Right cardiac atrium (tissue), 5 donors: ENCODE measurements at places on chromosomes 7 and 10.

DNA sequence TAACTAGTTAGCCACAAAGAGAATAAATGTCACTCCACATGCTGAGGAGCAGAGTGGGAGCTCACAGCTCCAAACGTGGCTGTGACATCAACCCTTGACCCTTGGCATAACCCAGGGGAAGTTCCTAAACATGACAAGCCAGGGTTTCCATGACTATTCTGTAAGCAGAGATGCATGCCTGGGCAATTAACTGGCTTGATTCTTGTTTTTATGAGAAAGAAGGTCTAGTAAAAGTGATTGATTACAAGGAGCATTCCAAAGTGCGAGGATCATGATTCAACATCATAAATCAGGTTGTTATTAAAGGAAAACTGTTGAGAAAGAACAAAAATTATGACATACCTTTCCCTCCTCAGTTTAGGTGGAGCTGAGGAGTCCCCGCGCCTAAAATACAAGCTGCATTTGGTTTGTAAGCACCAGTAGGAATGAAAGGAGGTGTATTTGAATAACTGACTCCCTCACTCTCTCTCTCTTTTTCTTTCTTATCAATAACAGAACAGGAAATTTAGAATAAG, 108.4 kb downstream of the SFMBT2 start:
- DNase-seq = no peak

GRCh38 chr7:98880485-98880884, 2.2 kb downstream of the TRRAP start:
- DNase-seq = no peak

DNA sequence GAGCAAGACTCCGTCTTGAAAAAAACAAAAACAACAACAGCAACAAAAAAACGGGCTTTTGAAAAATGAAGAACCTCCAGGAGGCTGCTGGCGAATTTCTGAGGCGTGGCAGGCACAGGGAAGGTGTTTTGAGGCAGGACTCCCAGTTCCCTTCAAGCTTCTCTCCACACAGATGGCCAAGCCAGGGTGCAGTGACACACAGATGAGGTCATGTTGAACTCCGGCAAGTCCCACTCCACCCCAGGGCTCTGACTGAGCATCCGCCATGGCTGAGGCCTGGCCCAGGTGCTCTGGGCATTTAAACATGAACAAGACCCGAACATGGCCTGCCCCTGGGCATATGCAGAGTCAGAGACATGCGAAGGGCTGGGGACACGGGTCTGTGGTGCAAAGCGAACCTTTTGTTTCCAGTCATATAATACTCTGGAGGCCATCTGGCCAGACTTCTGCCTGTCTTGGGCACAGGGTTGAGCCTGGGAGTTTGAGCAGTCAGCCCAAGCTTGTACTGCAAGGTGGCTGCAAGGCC, 514.6 kb upstream of the FOXK1 start:
- no peak for DNase-seq

GRCh38 chr7:4883033-4883371, 514 bp downstream of the RADIL start:
- DNase-seq = no peak

- no peak for DNase-seq
These were observed 156.3 kb downstream of the SLC16A9 start for GRCh38 chr10:59553162-59553900.

DNA sequence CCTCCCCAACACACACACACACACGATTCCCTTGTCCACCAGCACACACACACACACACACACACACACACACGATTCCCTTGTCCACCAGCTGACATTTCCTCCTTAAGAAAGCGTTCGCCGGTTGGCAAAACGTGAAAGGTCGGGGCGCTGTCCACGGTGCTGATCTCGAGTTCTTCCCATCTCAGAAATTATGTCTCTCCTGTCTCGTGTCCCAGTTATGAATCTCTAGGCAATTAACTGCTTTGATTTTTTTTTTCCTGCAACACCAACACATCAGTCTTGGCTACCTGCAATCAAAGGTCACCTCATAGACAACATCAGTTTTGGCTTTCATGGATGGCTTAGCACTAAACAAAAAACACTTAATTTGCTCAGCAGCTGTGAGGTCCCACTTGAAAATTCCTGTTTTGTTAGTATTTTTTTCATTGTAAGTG, 1.9 kb downstream of the INA start:
- DNase-seq = peak; percentile 42

GRCh38 chr10:15725603-15726002, 5.9 kb upstream of the ITGA8 start:
- DNase-seq = no peak

GRCh38 chr10:57338823-57339558, 928.7 kb downstream of the IPMK start:
- DNase-seq = no peak

GRCh38 chr10:76869931-76870330, 767.7 kb downstream of the KCNMA1 start:
- DNase-seq = no peak

- DNase-seq = no peak
These were observed 143.1 kb downstream of the NPY start for GRCh38 chr7:24427048-24427447.

- no peak for DNase-seq
These were observed 7.0 kb upstream of the CYP3A4 start for GRCh38 chr7:99791021-99791420.

- no peak for DNase-seq
These were observed 531 bp downstream of the IKZF1 start for GRCh38 chr7:50304911-50305582.

- no peak for DNase-seq
These were observed 8.4 kb upstream of the SNX13 start for GRCh38 chr7:17948526-17949238.

DNA sequence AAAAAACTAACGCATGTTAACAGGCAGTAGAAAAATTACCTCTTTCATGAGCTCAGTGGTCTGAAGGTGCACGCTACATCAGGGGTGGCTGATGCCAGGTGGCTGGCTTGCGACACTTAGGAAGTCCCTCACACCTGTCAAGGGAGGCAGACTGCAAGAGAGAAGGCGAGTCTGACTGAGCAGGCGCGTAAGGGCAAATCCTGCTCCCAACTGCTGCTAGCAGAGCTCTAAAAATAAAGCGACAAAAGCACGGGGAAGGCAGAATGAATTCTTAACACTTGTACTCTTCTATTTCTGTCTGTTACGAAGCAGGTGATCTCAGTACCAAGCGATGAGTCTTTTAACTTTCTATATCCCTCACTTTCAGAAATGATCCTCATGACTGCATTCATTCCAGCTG, 33.1 kb downstream of the CACNA2D1 start:
- DNase-seq = peak; percentile 62

- no peak for DNase-seq
These were observed 51.9 kb downstream of the BTAF1 start for GRCh38 chr10:91975438-91975837.

DNA sequence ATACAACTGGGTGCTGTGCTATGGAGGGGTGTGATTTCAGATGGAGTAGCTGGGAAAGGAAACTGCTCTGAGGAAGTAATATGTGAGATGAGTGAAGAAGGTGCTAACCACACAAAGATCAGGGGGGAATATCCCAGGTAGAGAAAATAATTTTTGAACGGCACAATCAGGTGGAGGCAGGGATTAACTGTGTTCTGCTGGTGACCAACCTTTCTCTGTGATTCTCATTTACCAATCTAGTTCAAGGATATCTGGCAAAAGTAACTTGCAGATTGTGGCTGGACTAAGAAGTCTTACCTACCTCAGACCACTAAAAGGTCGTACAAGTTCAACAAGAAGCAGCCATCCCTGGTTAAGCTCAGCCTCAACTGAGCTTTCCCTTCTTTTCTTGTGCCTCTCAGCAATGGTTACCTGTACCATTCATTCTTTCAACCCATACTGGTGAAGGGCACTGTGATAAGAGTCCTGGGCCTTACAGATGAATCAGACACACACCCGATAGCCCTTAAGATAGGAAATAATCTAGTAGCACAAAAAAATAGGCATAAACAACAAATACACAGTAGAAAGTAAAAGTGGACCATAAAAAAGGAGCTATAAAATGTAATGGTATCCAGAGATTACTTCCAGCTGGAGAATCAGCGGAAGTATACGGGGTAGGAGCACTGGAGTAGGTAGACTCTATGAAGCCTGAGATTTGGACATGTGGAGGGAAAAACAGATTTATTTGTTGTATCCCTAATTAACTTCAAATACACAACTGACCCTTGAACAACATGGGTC, 96.6 kb downstream of the UBE2H start:
- no peak for DNase-seq

DNA sequence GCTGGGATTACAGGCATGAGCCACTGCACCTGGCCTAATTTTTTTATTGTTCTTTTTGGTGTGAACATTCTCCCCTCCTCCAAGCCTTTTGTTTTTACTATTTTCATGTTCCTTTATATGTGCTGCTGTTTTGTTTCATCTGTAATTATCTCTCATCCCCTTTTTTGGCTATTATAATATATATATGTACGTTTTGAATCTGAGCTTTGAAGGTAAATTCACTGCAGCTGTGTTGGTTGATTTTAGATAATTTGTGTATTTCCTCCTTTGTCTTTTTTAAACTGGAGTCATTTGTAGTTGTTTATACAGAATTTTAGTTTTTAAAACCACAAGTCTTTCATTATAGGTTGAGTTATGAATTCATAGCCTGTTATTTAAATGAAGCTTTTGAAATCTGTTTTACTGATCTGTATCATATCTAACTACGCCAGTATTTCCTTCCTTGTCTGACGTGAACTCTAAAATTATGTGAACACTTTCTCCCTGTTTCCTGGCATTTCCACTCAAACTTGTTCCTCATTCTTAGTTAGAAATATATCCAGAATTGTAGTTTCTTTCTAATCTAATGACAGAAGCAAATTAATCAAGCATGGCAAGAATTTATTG, 54.9 kb downstream of the PTEN start:
- no peak for DNase-seq

DNA sequence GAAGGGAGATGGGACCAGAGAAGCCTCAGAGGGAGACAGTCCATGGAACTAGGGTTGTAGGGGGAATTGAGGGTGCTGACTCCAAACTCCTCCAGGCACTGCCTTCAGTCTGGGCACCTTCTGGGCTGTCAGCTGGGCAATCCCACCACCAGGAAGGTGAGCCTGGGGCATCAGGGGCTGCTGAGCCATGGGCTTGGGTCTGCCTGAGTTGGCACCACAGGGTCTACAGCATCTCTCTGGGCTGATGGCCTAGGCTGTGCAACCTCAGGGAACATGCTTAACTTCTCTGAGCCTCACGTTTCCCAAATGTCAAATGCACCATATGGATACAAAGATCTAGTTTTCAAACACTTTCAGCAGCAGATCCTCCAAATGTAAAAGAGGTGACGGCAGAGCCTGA, 46.8 kb upstream of the PRLHR start:
- DNase-seq = no peak
